Fibroblast of skin of right biceps (primary cell): ENCODE measurements at places on chromosomes 2 and 18.

DNA sequence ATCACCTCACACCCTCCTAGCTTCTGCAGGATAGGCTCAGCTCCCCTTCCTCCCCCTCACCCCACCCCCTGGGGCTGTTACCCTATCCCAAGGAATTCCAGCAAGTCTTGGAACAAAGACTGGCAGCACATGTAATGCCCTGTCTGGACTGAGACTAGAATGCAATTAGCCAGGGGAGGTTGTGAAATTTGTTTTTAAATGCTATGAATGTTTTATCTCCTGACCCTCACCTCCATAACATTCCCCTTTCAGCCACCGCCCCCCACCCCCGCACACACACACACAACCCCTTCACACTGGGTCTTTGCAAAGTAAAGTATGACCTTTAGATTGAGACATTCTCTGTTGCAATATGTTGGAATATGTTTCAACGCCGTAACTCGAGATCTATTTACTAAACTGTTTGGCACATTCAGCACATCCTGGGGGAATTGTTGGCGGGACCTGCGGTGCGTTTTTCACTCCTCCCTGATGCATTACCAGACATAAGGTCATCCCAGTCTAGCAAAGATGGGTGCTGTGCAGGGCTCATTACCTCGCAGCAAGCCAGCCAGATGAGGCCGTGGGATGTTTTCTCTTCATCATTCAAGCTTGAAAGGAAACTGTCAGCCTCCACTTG, 290.7 kb upstream of the SLC14A2 start:
- peak; percentile 89 for DNase-seq

DNA sequence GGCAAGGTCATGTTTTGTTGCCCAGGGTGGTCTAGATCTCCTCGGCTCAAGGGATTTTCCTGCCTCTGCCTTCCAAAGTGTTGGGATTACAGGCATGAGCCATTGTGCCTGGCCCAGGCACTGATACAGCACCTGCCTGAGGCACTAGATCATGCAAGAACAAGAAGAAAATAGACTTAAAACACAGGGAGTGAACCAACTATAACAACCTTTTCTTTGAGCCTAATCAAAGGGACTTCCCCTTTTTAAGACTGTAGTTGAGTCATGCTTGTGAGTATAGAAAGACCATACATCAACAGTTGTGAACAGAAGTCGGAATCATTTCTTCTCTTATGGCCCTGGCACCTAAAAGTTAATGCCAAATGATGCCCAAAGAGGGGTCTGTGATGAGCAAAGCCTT, 47.9 kb upstream of the MAPRE2 start:
- no peak for DNase-seq

DNA sequence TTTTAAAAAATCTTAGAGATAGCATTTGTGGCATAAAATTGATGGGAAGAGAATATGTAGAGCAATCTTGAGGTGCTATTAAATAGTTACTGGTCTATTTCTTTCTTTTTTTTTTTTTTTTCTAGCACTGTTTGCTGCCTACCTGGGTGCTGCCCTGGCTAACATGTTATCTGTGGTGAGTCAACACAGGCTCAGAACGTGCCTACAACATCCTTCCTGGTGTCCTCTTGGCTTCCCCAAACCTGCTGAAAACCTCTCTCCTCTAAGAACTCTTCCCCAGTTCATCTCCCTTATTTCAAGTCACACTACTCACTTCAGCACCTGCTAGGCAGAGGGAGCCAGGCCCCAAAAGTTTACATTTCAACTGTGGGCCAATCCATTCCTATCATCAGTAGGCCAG, 45.1 kb upstream of the SLC14A1 start:
- no peak for DNase-seq

- no peak for DNase-seq
Observed at GRCh38 chr2:237977380-237977779, 10.6 kb downstream of the UBE2F start.

- DNase-seq, result no peak
Observed at GRCh38 chr2:12839339-12839738, 122.6 kb downstream of the TRIB2 start.

DNA sequence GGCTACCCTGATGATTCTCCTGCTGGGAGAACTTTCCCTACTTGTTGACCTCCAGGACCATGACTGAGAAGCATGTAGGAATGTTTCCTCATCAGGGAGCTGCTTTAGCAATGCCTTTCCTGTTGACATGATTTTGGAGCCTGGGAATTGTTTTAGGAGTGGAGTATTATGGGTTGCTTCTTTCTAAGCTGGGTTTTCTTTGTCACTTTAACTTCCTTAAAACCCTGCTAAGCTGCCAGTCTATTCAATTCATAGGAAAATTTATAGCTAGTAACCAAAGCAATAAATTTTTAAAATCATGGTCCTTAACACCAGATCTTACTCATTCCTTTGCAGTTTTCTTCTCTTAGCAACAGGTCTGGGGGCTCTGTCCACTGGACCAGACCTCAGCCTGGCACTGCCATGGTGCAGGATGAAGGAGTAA, 125.6 kb upstream of the TACR1 start:
- DNase-seq, result no peak

GRCh38 chr2:118121986-118122524, 33.8 kb downstream of the INSIG2 start:
- DNase-seq, result no peak

GRCh38 chr18:50099725-50100407, 95.1 kb downstream of the MYO5B start:
- peak; percentile 69 for DNase-seq

DNA sequence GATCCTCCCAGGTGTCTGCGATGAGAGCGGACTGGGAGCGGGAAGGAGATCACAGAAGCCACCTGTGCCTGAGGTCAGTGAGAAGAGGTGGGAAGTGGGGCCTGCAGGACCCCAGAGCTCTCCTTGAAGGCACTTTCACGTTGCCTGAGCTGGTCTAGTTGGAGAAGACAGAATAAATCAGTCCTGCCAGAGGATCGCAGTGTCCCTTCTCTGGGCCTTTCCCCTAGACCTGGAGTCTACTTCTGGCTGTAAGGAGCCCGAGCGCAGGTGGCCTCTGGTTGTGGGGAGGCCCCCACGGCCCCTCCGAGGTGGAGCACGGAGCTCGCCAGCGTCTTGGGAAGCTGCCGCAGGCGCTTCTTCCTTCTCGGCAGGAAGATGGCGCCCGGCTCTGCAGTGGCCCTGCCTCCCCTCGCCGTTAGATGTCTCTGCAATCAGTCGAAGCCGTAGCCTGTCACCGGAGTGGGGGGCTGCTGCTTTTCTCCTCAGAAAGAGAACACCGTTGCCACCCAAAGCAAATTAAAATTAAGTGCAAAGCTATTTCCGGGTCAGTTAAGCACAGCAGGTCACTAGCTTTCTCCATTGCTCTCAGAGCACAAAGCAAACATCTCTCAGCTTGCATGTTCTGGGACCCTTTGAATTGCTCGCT, 212.0 kb upstream of the MYT1L start:
- DNase-seq, result no peak

- peak; percentile 31 for DNase-seq
Observed at GRCh38 chr2:25814681-25815080, 63.6 kb downstream of the ASXL2 start.

DNA sequence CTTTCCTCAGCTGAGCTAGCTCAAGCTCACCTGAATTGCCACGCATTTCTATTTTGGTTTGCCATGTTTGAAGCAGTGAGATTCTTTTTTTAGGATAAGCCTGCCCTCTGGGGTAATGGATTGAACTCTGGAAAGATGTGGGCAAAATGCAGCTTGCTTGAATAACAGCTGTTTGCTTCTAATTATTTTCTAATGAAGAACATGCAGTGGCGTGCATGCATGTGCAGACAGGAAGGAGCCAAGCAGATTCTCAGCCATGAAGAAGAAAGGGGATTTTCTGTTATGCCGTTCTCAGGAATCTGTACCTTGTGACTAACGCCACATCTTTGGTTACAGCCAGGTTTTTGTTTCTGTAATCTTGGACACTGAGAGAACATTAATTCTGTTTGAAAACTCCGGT, 171.2 kb downstream of the ANTXR1 start:
- peak; percentile 71 for DNase-seq

DNA sequence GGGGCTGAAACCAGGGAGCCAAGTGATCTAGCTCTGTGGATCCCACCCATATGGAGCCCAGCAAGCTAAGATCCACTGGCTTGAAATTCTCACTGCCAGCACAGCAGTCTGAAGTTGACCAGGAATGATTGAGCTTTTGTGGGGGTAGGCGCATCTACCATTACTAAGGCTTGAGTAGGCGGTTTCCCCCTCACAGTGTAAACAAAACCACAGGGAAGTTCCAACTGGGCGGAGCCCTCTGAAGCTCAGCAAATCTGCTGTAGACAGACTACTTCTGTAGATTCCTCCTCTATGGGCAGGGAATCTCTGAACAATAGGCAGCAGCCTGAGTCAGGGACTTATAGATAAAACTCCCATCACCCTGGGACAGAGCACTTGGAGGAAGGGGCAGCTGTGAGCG, 96.7 kb downstream of the CCDC148 start:
- peak; percentile 1 for DNase-seq

GRCh38 chr2:168948621-168949212, 47.6 kb downstream of the G6PC2 start:
- no peak for DNase-seq

DNA sequence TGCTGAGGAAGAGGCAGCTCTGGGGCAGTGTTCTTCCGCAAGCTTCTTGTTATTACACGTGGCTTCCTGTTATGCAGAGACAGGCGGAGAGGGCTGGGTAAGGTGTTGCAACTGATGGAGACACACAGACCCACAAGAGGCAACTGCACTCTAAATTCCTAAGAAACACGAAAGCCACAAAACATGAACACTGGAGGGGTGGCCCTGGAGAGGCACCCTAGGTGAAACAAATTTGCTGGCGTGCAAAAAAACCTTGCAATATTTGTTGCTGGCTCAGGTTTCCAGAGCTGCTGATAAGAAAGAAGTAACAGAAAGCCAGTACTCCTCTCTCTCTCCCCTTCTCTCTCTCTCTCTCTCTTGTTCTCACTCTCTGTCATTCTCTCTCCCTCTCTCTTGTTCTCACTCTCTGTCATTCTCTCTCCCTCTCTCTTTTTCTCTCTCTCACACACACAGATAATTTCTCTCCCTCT, 31.8 kb downstream of the ARHGAP25 start:
- DNase-seq, result peak; percentile 38

DNA sequence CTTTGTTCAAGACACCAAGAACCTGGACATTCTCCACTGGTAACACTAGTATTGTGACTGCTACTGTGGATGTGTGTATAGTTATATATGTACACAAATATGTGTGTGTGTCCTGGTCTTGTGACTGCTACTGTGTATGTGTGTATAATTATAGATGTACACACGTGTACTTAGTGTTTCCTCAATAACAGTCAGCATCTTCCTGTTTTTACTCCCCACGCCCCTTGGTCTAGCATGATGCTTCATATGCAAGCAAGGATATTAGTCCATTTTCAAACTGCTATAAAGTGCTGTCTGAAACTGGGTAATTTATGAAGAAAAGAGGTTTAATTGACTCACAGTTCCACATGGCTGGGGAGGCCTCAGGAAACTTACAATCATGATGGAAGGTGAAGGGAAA, 802.7 kb downstream of the RNF144A start:
- DNase-seq, result no peak

- DNase-seq, result no peak
Observed at GRCh38 chr18:62672600-62672999, 42.7 kb upstream of the PHLPP1 start.

GRCh38 chr18:34867520-34867919, 157.4 kb downstream of the DTNA start:
- peak; percentile 44 for DNase-seq

GRCh38 chr18:22171258-22172119, 2.1 kb downstream of the GATA6 start:
- no peak for DNase-seq

DNA sequence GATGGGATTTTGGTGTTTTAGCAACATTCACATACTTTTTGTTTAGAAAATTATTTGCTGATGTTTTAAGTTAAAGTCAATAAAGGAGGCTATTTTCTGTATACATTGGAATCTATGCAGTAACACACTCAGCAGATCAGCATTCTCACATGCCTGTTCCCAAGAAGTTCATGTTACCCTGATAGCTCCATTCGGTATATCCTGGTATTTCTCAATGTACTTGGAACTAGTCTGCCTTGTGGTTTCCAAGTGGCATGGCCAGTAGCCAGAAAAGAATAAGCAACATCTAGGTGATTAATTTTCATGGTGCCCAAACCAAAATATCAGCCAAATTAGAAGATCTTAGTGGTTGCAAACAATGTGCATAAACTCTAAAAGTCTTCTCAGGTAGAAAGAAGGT, 5.2 kb upstream of the NCAPH start:
- DNase-seq, result peak; percentile 43

DNA sequence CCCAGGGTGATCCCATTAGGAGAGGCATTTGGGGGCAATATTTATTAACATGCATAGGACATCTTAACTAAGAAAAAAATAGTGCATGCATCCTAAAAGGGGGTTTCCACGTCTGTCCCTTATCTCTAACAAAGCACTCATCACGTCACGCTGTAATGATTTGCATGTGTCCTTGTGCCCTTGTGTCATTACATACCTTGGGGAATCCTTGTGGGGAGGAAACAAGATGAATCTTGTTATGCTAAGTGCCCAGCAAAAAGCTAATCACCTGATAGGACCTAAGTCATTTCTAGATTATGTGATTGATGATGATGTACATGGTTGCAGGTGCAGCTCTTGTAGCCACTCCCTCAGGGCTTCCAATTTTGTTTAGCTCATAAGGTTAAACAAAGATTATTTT, 250.9 kb downstream of the FBXO15 start:
- DNase-seq, result no peak

DNA sequence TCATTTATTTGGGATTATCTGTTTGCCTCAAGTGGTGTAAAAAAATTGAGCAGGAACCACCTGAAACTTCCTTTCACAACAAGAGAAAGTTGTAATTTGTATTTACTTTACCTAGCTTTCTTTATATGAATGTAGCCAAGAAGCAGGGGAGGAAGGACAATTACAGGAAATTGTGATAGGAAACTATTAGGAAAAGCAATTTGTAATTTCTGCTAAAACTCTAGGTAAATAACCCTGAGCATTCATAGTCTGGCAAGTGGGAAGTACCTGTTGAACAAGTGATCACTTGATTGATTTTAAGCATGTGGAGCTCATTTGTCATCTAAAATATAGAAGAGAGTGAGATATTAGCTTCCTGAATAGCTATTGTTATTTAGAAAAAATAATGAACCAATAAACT, 5.0 kb downstream of the TFPI start:
- no peak for DNase-seq

DNA sequence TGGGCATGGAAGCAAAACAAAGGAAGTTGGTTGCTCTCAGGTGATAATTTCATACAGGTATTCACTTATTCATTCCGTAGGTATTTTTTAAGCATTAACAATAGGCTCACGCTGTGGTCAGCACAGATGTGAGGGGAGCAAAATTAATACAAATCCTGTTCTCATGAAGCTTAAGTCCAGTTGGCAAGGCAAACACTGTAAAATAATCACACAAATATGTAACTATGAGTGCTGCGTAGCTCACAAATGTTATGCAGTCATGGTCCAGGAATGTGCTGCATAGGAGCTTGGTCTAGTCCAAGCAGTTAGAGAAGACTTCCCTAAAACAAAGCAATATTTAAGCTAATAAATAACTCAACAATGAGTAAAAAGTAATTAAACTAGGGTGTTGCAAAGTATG, 23.9 kb downstream of the SP5 start:
- DNase-seq, result peak; percentile 94
